Stimulated activated CD4-positive, alpha-beta T cell treated with anti-CD3 and anti-CD28 coated beads, TNF-alpha, amount 100 ng/mL, for 24 hours (primary cell): ENCODE measurements at places on chromosomes 3 and 15.
A peak's percentile ranks its signal among the peaks of the same experiment; 100 is the strongest.

- no peak for DNase-seq
These were observed 266.8 kb downstream of the ZNF385D start for GRCh38 chr3:21484057-21484827.

DNA sequence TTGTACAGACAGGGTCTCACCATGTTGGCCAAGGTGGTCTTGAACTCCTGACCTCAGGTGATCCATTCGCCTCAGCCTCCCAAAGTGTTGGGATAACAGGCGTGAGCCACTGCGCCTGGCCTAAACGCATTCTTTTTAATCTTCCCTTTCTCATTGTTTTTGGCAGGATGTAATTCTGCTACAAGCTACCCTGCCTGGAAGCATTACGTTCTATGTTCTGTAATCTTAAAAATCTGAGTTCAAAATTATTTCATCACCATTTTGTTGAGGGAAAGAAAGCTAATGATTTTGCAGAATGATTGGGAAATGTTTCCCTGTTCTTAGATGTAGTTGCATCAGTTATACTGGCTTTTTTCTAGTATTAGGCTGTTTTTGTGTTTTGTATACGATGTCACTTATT is 71.5 kb downstream of the RGMA start:
- no peak for DNase-seq

DNA sequence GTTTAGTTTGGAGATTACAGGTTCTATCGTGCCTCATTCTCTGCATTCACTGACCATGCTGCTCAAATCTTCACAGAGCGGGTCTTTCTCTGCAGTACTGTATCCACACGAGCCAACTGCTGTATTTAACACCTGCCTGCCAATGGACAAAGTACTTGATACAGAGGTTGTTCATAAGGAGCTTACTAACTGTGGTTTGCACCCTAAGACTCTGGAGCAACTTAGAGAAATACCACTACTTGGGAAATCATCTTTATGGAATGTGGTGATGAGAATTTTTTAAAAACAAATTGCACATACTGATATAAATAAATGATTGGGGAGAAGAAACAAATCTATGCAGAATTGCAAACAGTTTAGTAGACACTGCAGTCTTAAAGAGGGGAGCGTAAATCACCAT is 90.0 kb downstream of the PPP2R3A start:
- no peak for DNase-seq

DNA sequence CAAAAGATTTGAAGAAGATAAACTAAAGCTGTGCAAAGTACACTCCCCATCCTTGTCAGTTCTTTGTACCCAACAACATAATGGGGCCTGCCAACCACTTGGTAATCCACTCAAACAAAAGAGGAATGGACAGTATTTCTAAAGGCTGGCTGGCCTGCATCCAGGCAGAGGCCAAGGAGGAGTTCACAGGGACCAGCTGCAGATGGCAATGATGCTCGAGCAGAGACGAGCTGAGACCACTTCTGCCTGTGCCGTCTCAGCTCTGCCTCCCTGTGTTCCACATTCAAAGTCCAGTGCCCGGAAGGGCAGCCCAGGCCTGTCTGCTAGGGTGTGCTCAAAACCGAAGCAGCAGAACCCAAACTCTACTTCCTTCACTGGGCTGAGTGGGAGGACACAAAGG is 14.3 kb downstream of the CXCR6 start:
- DNase-seq, result no peak

- no peak for DNase-seq
These were observed 19.1 kb downstream of the HSPBAP1 start for GRCh38 chr3:122774564-122774963.

DNA sequence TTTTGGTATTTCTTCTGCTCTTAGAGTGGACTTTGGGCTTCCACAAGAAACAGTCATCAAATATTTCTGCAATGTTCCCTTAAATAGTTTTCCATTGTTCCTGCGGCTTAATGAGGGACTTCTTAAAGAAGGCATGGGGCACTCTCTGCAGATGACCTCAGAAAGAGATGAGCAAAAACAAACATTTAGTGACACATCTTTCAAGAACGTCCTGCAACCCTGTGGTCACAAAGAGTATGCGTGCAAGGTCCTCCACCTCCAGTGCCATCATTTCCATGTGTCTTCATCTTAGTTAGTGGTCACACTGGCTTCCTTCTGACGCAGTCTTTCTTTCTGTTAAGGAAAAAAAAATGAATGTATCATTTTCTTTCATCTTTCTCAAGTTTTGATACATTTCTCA is 56.2 kb downstream of the GREM1 start:
- no peak for DNase-seq

GRCh38 chr3:114005481-114005880 is 50.8 kb downstream of the CCDC191 start:
- DNase-seq, result no peak

GRCh38 chr3:71376911-71377310 is 206.6 kb downstream of the FOXP1 start:
- DNase-seq, result no peak

DNA sequence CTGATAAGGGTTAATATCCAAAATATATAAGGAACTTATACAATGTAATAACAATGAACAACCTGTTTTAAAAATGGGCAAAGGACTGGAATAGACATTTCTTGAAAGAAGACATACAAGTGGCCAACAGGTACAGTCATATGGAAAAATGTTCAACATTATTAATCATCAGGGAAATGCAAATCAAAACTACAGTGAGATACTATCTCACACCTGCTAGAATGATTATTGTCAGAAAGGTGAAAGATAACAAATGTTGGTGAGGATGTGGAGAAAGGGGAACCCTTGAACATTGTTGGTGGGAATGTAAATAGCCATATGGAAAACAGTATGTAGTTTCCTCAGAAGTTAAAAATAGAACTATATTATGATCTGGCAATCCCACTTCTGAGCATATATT is 20.4 kb downstream of the GOLM2 start:
- no peak for DNase-seq

- no peak for DNase-seq
These were observed 1.2 kb downstream of the TLNRD1 start for GRCh38 chr15:81002009-81002330.

- no peak for DNase-seq
These were observed 351.8 kb upstream of the TPRG1 start for GRCh38 chr3:188819939-188820338.

DNA sequence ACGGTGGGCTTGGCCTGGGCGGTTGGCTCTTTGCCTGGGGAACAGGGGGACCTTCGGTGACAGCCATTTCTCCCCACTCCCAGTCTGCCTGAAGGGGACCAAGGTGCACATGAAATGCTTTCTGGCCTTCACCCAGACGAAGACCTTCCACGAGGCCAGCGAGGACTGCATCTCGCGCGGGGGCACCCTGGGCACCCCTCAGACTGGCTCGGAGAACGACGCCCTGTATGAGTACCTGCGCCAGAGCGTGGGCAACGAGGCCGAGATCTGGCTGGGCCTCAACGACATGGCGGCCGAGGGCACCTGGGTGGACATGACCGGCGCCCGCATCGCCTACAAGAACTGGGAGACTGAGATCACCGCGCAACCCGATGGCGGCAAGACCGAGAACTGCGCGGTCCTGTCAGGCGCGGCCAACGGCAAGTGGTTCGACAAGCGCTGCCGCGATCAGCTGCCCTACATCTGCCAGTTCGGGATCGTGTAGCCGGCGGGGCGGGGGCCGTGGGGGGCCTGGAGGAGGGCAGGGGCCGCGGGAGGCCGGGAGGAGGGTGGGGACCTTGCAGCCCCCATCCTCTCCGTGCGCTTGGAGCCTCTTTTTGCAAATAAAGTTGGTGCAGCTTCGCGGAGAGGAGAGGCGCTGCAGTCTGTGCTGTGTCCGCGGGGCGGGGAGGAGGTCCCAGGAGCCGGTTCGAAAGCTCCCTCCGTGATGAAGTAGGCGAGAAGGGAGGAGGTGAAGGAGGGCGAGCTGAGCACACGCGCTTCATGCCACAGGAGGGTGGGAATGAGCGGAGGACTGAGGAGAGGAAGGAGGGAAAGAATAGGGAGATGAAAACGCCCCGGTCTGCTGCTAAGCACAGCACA is 9.6 kb downstream of the CLEC3B start:
- peak; percentile 6 for DNase-seq

DNA sequence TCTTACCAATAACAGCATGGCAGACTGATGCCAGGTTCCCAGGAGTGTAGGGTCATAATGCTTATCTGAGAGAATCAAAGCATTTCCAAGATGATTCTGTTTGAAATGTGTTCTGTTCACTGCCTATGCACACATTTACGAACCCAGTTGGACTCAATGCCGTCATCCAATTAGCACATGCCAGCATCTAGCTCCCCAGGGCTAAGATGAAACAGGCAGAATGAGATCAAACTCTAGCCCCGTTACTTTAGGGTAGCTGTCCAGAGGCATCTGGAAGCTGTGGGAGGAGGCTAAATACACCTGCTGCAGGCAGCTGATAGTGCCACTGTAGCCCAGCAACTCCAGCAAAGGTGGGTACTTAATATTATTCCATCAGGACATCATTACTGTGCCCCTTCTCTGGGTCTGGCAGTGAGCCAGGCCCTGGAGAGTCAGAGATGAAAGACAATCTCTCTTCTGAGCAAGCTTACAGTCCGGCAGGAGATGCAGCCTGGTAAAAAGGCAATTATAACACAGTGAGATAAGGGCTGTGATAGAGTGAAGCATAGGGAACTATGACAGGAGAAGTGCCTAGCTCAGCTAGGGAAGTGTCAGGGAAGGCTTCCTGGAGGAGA is 156.4 kb upstream of the PPP2R3A start:
- DNase-seq, result no peak

DNA sequence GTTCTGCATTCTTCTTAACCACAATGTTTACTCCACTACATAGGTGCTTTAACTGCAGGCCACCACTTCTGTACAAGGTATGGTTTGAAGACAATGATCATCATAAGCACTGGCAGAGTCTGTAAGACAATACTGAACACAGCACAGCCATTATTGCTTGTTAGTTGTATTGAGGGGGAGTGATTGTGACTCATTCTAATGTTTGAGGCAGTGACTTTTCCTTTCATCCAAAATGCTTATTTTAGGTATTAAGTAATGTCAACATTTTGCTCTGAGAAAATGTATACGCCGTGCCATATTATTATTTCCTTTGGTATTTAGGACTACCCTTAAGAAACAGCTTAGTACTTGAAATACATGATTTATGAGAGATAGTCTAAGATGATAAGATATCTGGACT is 618.2 kb upstream of the ZNF717 start:
- no peak for DNase-seq

- DNase-seq, result no peak
These were observed at the start of gene ALG1L2 for GRCh38 chr3:130081351-130081881. ALG1L2 (plus strand) TSS chr3:130081831; CDS start chr3:130082017, 186 bp downstream.

- no peak for DNase-seq
These were observed 132.9 kb downstream of the TPRG1 start for GRCh38 chr3:189304465-189305351.

- DNase-seq, result no peak
These were observed 205.8 kb downstream of the ALCAM start for GRCh38 chr3:105572501-105572900.
